G401 (cell line): ENCODE measurements at places on chromosomes 12 and 14.

DNA sequence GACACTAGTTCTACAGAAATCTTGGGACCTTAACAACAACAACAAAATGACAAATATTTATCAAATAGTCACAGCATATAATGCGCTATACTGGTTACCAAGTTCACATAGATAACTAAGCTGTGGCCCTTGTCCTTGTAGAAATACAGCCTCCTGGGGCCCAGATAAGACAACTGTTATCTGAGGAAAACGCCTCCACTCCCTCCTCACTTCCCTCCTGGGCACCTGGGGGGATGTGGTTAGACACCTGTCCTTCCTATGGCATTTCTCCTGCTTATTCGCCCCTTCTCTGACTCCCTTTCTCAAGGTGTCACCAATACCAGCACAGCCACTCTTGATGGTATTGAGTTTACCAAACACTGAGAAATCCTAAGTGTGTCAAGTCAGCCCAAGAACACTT, 419.4 kb downstream of the RAD51B start:
- no peak for DNase-seq

DNA sequence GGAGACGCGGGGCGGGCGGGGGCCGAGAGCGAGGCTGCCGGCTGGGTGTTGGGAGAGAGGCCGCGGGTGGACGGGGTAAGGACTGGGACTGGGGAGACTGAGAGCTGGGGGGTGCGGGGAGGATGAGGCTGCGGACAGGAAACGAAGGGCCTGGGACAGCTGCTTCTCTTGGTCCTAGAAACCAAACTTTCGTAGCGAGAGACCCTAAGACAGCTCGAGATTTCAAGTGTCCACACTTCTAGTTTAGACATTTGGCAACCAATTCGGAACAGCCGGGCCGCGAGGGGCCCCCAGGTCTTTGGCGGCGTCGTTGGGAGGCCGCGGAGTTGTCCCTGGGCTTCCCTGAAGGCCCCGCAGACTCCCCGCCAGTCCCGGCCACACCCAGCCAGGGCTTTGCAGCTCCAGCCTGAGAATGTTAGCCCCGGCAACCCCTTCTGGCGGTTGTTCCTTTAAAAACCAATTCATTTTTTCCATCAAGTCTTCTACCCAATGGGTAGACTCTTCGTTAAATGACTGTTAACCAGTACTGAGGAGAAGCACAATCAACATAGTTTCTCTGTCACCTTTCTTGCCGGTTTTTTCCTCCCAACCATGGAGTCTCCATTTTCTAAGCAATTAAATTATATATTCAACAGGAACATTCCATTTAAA, 11.5 kb downstream of the NKX2-1 start:
- DNase-seq, result no peak

- no peak for DNase-seq
Measured at GRCh38 chr14:97726676-97727075, 929.5 kb downstream of the VRK1 start.

DNA sequence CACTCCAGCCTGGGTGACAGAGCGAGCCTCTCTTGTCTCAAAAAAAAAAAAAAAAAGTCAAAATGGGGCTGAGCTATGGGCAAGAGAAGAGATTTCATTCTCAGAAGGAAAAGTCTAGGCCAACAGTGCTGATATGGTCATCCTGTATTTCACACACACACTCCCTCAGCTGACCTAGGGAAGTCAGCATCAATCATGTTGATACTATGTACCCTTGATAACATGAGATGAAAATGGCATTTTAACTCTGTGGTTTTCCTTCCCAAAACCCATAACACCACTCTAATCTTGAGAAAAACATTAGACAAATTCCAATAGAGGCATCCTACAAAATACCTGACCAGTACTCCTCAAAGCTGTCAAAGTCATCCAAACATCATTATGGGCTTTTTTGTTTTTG, 2.3 kb upstream of the NEMP1 start:
- no peak for DNase-seq

DNA sequence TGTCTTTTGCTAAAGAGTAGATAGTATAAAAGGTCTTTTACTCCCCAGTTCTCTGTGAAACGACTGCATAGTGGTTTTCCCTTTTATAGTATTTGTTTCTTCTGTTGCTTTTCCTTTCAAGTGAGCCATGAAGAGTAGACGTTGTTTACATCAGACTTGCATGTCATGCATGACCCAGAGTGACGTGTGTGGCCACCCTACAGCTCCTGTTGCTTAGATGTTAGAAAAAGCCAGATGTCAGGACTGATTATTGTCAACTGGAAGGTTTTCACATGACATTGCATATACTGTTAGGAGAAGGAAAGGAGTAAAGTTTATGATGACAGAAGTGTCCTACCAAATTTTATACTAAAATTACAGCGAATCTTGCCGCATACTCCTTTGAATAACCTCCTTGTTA, 1.3 kb upstream of the RD3L start:
- DNase-seq, result no peak

- no peak for DNase-seq
Measured at GRCh38 chr12:43493261-43493797, 58.7 kb downstream of the ADAMTS20 start.

DNA sequence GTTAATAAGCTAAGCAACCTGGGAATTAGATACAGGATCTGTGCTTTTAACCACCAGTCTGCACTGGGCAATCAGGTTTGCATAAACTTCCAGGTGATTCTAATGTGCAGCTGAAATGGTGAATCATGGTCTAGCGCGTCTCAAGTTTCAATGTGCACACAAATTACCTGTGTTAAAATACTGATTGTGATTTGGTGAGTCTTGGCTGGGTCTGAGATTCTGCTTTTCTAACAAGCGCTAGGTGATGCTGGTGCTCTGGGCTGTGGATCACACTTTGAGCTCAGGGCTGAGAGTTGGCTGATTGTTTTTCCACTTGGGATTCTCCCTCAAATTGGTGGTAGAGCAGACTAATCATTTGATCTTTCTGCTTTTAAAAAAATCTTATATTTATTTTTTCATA, 124.8 kb downstream of the C12orf75 start:
- DNase-seq, result no peak

DNA sequence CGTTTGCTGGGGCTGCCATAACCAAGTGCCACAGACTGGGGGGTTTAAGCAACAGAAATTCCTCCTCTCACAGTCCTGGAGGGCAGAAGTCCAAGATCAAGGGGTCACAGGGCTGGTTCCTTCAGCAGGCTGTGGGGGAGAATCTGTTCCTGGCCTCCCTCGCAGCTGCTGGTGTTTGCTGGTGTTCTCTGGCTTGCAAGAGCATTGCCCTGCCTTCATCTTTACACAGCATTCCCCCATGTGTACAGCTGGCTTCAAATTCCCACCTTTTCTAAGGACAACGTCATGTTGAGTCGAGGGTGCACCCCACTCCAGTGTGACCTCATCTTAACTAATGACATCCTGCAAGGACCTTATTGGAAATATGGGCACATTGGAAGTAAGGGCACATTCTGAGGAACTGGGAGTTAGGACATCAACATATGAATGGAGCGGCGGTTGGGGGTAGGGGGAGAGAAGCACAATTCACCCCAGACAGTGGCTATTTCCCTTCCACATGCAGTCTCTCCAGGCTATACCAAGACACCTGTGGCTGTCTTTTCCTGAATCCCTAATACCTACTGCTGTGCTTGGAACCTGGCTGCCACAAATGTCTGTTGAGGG, 123.6 kb downstream of the FOXN3 start:
- DNase-seq, result no peak

DNA sequence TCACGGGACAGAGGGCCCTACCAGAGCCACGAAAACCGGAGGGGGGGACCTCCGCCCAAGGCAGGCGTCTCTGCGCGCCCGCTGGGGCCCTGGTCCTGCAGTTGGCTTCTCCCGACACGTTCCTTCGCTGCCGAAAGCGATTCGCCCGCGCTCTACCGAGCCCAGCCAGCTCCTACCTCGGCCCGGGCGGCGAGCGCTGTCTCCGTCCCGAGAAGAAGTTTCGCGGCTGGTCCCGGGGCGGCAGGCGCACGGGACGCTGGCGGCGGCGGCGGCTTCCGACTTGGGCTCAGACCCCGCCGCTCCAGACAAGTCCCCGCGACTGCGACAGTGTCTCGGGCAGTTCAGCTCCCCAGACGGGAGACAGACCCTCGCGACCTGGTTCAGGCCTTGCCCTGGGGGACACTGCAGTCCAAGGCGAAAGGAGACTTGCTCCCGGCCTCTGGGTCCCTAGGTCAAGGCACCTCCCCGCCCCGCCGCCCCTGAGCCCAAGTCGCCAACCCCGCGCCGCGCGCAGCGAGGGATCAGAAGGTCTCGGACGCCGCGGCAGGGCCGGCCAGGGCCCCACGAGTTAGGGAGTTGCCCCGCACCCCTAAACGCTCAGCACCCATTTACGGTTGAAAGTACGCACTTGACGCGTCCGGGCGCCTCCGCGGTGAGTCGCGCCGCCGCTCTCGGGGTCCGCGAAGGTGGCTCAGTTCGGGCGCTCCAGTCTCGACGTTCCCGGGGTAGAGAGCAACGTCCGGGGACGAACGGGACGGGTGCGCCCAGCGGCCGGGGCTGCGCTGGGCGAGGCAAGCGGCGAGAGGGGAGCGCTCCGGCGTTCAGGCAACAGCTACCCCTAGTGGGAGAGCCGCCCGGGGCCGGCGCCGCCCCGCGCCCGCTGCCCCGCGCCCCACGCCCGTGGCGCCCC, 1.4 kb upstream of the DIO3 start:
- DNase-seq, result no peak

DNA sequence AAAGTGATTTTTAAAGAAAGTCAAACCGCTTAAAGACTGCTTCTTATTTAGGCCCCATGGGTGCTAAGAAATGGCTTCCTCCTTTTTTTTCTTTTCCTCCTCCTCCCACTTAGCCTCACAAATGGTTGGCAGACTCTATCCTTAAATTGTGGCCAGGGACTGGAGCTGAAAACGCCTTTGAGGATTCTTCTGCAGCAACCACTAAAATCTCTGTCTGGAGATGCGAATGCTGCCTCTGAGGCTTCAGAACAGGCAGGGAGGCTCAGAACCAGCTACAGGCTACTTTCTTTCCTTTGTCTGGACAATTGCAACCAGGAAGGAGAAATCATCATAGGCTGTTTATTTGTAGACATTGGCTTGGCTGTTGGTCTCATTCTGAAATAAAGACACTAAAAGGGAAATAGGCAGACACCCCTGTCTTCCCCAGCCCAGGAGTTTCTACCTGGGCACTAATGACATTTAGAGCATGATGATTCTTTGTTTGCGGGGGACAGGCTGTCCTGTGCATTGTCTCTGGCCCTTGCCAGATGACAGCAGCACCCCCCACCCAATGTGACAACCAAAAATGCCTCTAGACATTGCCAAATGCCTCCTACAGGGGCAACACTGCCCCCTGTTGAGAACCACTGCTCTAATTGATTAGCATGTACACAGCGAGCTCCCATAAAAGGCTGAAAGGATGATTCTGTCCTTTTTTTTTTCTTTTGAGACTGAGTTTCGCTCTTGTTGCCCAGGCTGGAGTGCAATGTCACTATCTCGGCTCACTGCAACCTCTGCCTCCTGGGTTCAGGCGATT, 50.3 kb downstream of the MAP1LC3B2 start:
- DNase-seq, result peak; percentile 40

- DNase-seq, result no peak
Measured at GRCh38 chr12:14923944-14924343, 14.4 kb downstream of the ERP27 start.

- no peak for DNase-seq
Measured at GRCh38 chr12:67541625-67541991, 106.9 kb upstream of the DYRK2 start.

- no peak for DNase-seq
Measured at GRCh38 chr14:24231263-24232120, 675 bp downstream of the NEDD8 start.

DNA sequence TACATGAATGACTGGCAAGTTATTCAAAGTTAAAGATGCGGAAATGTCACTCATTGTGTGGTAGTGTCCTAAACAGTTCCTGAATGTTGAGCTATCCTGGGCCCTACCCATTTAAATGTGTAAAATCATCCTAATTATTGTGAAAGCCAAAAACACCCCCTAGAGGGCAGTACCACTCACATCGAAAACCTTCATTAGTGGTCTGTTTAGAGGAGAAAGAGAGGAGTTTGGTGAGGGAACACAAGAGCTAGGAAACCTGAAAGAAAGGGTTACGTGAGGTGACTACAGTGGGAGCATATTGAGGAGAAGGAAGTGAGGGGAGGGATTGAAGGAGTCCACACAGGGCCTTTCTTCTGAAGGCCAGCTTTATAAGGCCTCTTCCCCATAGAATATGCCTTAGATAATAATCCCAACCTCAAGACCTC, 2.5 kb upstream of the TEP1 start:
- DNase-seq, result peak; percentile 85

DNA sequence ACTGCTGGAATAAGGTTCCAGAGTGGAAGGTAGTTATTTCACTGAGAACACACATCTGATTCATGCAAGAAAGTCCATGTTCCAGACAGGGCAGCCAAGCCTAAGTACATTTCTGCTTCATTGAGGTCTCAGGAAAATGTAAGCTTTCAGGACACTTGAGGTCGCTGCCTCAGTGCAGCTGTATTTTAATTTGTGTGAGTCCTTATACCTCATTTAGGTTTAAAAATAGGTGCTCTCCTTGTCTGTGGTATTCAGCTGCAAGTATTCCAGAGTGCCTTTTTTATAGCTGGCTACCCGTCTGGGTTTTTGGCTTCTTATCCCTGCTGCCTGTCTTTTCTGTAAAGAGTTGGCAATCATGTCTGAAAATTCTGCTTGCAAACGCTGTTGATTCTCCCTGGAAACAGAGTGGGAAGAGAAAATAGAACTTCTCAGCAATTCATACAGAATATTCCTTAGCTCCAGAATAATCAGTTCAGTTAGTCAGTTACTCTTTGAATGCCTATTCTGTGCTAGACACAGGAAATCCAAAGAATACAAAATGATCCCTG, 45.3 kb upstream of the PLBD1 start:
- DNase-seq, result peak; percentile 9

DNA sequence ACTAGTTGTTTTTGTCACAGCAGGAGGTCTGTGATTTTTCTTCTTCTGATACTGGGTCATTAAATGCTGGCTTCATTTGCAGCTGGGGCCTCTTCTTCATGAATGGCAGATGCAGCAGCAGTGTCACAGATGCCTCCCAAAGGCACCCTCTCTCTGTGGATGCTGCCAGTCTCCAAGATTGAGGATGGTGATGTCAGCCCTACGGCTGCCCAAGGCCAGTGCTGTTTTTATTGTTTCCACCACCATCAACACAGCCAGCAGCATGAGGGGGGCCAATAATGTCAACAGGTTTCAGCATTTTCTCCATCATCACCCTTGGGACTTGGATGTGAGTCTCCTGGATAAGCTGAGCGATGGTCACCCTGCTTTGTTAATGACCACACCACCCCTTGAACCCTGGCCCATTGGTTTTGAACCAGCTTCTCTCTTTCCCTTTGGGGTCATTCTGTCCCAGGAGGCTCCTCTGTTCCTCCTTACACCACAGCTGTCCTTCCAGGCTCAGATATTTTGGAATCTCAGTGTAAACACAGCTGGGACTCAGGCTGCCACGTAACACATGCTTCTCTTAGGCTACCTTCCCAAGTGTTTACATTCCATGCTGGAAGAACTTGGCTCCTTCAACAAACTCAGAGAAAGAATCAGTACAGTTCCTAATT, 151.7 kb upstream of the DDHD1 start:
- DNase-seq, result no peak

GRCh38 chr14:44896275-44897040, 65.3 kb downstream of the KLHL28 start:
- DNase-seq, result no peak

GRCh38 chr14:71720978-71721624, 211.1 kb upstream of the RGS6 start:
- peak; percentile 48 for DNase-seq
